NCI-H1092 (cell line): ENCODE measurements at places on chromosomes 16 and 17.

- DNase-seq, result no peak
Measured at GRCh38 chr16:10262377-10263132, 80.3 kb upstream of the GRIN2A start.

DNA sequence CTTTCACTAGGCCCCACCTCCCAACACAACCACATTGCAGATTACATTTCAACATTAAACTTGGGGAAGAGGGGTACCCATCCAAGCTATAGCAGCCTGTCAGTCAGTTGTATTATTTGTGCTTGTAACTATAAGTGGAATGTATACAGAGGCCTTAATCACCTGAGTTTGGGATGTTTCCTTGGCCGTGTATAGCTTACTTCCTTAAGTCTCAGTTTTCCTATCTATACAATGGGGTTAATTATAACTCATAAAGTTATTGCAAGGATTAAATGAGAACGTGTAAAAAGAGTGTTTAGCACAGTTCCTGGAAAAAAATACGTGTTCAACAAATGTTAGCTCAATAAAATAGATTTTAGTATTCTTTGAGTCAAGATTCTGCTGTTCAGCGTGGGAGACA, 165.5 kb upstream of the FAM20A start:
- DNase-seq, result no peak

- no peak for DNase-seq
Measured at GRCh38 chr16:86707171-86707570, 128.8 kb downstream of the FOXL1 start.

DNA sequence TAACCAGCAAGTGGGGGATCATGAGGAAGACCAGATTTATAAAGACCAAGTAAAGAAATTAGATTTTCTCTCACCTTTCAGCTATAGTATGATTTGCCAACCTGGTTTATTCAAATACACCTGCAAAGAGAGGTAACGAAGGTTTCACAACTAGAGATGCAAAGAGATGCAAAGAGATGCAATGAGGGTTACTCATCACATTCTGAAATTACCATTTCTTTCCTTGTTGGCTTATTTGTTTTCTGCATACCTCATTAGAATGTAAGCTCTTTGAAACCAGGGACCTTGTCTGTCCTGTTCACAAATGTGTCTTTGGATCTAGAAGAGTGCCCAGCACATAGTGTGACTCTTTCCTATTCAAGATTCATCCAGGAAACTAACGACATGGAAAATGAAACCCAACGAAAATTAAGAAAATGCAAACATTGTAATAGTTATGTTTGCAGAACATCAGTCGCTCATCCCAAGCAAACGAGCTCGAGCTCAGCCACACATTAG, 9.0 kb upstream of the LONP2 start:
- no peak for DNase-seq

DNA sequence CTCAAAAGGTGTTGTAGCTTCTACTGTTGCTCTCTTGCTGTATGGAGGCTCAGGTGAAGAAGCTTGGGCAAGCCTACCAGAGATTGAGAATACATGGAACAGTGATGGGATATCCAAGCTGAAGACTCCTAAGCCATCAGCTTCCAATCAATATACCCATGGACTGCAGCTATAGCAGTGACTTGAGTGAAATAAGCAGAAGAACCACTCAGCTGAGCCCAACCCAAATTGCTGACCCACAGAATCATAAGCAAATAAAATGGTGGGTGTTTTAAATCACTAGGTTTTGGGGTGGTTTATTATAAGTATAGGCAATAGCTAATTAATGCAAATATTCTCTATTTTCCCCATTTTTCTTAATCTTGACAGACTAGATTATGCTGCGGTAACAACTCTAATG, 147.7 kb upstream of the SALL1 start:
- DNase-seq, result no peak
